Trophoblast cell (in vitro differentiated cells and primary cell): ENCODE measurements at places on chromosomes 16 and 17.

GRCh38 chr16:52906281-52906680 is 146.4 kb downstream of the CHD9NB start:
- no peak for DNase-seq

GRCh38 chr16:67437513-67437912 is 6.6 kb downstream of the HSD11B2 start:
- no peak for DNase-seq

DNA sequence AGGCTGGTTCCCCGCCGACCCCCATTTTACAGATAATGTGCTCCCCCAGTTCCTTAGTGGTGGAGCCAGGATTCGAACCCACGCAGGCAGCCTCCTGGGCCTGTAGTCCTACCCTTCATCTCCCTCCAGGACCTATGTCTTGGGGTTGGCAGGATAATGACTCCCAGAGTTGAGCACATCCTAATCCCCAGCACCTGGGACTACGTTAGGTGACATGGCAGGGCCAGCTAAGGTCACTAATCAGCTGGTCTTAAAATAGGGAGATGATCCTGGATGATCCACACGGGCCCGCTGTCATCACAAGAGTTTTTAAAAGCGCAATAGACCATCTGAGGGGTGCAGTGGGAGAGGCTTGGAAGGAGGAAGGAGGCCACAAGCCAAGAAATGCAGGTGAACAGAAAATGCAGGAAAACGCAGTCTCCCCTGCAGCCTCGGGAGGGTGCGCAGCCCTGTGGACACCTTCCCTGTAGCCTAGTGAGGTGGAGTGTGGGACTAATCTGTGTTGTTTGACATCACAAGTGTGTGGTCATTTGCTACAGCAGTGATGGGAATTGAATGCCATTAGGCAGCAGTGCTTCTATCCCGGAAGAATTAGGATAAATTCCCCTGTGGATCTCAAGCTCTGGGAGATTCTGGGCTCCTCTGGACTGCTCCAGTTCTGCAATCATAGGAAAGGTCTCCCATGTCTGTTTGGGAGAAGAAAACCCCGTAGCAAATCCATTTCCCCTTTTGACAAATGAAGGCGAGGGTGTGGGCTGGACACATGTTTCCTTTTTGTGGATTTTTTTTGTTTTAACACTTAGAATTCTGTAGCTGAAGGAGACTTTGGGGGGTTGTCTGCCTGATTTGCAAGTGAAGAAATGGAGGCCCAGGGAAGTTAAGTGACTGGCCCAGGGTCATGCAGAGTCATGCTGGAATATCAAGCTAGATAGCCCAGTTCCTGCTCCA is 297.7 kb downstream of the SEC14L1 start:
- no peak for DNase-seq

DNA sequence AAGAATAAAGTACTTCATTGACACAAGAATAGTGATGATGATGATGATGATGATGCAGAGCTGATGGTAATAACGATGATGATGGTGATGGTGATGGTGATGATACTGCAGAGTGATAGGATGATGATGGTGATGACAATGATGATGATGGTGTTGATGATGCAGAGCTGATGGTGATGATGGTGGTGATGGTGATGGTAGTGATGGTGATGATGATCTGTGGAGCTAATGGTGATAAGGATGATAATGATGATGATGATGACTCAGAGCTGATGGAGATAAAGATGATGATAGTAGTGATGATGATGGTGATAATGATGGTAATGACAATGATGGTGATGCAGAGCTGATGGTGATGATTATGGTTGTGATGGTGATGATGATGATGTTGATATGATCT is 448.1 kb downstream of the HS3ST4 start:
- DNase-seq: no peak

DNA sequence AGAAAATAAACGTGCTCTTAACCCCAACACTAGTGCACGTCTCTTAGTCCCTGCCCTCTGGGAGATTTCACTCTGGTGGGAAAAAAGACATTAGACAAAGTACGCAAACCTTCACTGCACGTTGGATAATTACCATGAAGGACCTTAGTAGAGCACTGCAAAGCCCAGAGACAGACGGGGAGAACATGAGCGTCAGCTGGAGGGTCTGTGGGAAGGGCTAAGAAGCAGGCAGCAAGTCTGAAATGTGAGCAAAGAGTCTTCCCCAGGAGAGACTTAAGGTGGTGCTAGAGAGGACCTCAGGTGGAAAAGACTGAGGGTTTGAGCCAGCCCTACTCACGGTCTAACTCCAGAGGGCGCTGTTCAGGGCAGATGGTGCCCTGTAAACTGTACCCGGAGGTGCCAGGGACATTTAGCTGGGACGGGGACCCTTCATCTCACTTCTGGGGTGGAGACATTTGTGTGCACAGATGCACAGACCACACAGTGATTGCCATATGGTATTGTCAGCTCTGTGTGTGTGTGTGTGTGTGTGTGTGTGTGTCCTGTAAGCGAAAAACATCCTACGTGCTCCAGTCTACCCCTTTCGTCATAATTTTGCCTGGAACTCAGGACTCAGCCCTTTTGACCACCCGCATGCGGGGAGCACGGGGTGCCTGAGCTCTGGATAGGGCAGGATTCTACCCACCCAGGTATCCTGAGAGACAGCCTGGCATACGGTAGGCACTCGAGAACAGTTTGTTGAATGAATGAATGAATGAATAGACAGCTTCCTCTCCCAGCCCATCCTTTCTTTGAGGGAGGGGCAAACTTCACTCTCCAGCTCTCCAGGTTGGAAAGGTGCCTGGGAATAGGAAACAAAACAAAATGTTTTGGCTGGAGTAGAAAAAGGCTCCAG is 10.1 kb upstream of the STAC2 start:
- DNase-seq: peak; percentile 51

DNA sequence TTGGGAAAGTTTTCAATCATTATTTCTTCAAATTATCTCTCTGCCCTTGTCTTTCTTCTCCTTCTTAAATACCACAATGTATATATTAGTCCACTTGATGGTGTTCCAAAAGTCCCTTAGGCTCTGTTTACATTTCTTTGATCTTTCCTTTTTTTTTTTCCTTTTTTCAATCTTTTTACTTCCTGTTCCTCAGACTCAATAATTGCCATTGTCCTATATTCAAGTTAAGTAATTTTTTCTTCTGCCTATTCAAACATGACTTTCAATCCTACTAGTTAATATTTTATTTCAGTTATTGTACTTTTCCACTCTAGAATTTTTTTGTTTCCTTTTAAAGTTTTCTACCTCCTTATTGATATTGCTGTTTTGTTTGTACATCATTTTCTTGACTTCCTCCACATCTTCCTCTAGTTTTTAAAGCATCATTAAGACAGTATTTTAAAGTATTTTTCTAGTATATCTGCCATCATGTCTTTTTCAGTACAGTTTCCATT is 15.8 kb upstream of the UQCRC2 start:
- no peak for DNase-seq

GRCh38 chr16:7339700-7340099 is 7.1 kb downstream of the RBFOX1 start:
- no peak for DNase-seq

- no peak for DNase-seq
These were observed at the start of gene BMERB1 for GRCh38 chr16:15434425-15435215. Gene BMERB1 (plus strand): TSS chr16:15434588. CDS start chr16:15434654, 66 bp downstream.

- DNase-seq: no peak
These were observed 24.4 kb downstream of the NAA60 start for GRCh38 chr16:3467921-3468320.

DNA sequence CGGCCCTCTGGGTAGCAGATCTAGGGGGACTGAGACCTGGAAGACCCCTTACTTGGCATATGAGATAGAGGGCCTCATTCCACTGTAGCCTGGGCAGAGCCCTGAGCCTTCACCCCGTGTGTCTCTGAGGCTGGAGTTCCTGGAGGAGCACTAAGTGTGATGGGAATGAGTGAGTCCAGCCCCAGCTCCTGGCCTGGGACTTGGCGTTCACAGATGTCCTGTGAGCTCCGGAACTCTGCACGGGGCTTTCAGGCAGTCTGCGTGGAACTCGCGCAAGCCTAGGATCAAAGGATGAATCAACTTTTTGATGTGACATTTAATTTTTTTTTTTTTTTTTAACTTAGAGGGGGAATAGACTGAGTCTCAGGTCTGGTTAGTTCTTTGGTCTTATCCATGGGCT is 1.8 kb downstream of the NKD1 start:
- DNase-seq: no peak

DNA sequence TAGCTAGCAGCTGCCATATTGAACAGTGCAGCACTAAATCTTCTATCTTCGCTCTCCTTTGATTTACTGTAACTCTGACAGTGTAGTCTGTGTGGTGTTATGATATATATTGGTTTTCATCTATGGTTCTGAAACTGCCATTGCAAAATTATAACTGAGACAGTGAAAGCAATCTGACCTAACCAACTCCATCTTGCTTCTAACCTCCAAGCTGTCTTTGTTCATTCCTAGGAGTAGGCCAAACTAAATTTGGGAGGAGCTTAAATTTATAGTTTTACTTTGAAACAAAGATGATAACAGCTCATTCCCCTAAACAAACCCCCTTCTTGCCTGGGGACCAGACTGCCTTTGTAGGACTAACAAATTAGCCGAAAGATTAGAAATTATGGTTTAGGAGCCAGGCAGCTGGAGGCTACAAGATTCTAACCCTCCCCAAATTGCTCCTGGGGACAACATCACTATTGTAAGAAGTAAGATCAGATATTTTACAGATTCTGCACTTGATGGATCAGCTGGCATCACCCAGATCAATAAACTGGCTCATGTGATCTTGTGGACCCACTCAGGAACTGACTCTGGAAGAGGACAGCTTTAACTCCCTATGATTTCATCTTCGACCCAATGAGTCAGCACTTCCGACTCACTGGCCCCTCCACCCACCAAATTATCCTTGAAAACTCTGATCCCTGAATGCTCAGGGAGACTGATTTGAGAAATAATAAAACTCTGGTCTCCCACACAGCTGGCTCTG is 47.0 kb upstream of the FBXO47 start:
- DNase-seq: peak; percentile 28

GRCh38 chr17:34920676-34921075 is 40.6 kb downstream of the CCT6B start:
- no peak for DNase-seq

GRCh38 chr16:938752-939151 is 32.0 kb downstream of the LMF1 start:
- no peak for DNase-seq

- DNase-seq: no peak
These were observed 24.2 kb downstream of the SYNRG start for GRCh38 chr17:37585066-37585465.

DNA sequence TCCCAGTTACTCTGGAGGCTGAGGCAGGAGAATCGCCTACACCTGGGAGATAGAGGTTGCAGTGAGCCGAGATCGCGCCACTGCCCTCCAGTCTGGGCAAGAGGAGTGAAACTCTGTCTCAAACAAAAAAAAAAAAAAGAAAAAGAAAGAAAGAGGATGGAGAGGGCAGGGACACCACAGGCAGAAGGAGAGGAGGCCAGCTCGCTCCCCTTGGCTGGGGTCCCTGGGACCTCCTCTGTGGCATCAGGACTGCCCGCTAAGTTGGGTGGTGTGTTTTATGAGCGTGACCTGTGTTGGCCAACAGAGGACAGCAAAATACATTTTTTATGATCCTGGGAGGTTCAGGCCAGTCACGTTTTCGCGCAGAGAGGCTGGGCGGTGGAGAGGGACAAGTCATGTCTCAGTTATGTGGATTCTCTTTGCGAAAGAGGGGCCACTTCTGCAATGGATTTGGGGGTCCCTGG is 229.6 kb downstream of the MRTFB start:
- DNase-seq: peak; percentile 68

DNA sequence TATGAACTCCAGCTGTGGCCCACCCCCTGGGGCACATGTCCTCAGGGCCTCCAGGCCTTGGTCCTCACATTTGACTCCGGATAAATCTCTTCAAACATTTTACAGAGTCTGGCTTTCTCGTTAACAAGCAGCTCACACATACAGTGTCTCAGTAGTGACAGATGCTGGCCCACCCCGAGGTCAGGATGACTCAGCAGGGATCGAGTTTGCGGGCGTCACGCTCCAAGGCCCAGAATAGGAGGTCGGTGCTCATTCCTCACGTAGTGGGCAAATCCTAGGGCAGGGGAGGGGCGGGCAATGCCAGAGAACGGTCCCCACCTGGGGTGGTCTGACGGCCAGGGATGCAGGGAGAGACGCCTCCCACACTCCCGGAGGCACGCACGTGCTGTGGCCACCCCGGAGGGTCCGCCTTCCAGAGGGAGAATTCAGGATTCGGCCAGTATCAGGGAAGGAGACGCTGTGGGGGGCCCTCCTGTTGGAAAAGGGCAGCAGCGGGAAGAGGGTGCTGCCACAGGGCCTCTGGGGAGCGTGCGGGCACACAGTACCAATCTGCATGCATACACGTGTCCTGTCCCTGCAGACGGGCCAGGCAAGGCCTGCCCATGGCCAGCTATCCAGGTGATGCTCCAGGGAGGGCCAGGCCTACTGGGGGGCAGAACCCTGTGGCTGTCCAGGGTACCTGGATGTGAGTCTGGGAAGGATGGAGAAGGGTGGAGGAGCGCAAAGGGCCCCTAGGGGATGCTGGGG is 8.6 kb downstream of the SLC7A5 start:
- DNase-seq: no peak

DNA sequence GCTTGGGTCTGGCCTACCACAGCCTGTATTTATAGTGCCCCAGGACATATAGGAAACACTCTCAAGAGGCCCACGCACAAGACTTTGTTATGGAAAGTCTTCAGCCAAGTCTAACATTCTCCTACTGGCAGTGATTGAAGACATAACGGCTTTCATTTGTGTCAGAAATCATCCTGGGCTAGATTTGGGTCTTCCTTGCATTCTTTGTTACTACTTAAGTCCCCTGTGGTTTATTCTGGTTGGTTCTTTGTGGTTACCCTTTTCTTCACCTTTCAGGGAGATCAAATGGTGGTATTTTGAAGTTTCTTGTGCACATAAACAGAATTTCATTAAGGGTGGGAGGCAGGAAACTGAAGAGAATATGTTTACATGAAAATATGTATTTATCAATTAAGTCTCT is 37.7 kb downstream of the REXO5 start:
- no peak for DNase-seq

DNA sequence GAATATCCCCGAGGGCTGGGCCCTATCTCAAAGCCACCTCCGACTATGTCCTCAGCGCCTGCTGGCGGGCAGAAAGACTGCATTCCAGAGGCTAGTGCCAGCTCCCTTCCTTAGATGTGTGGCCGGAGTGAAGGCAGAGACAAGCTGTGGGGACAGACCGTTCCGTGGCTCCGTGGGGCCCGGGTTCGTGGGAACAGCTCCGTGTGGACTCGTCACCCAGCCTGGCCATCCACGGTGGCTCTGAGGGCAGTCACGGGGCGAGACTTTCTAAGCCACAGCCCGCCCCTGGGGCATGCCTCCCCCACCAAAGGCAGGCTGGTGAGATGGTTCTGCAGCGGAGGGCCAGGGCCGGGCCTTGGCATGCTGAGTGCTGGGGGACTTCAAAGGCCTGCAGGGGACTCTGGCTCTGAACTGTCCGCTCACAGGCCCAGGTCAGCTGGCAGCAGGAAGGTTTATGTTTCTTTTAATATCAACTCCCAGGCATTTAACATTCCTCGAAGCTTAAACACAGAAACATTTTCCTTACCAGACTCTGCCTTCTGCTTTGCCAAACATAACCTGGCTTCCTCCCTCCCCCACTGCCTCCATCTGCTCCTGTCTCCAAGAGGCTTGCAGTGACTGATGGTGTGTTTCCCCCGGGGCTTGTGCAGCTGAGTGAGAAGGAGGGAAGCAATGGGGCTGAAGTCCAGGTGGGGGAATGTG is 50.4 kb downstream of the TIMM22 start:
- DNase-seq: peak; percentile 60

- peak; percentile 83 for DNase-seq
These were observed 35.8 kb upstream of the BCAS3 start for GRCh38 chr17:60641810-60642220.

GRCh38 chr16:20411055-20411454 is 1.7 kb downstream of the ACSM5 start:
- DNase-seq: no peak

- DNase-seq: peak; percentile 60
These were observed 19.1 kb downstream of the ACSF2 start for GRCh38 chr17:50444841-50445715.
